ENCODE measurements at places on chromosomes 3 and 15. TPM values are rescaled to one million over a fixed set of nuclear protein-coding genes. Genes with fewer than 3 reads are reported as not detected.

GRCh38 chr3:149473357-149474249, 894 bp upstream of the TM4SF4 start:
- DNase-seq, result no peak

- DNase-seq, result no peak
These were observed 83.3 kb downstream of the EDEM1 start for GRCh38 chr3:5270666-5271371.

DNA sequence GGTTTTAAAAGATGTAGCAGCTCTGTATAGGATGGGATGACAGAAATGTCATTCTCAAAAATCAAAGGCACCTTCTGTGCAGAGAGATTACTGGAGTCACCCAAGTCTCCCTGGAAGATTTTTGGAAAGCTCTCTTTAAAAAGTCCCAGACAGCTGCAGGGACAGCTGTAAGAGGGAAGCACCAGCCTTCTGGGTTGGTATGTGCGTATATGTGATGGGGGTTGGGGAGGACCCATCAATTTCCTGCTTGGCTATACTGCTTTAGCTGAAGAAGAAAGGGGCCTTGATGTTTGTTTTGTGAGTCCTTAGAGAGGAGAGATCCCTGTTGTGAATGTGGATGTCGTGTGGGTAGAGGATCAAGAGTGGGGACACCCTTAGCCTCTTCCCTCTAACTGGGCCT, 5.4 kb upstream of the SEC11A start:
- DNase-seq, result no peak

Gene TMF1
- total RNA-seq, result 18.9 TPM

Data from left ventricle myocardium superior (tissue), 1 donor.